Fibroblast of skin of right biceps (primary cell): ENCODE measurements at places on chromosomes 3 and 15.

DNA sequence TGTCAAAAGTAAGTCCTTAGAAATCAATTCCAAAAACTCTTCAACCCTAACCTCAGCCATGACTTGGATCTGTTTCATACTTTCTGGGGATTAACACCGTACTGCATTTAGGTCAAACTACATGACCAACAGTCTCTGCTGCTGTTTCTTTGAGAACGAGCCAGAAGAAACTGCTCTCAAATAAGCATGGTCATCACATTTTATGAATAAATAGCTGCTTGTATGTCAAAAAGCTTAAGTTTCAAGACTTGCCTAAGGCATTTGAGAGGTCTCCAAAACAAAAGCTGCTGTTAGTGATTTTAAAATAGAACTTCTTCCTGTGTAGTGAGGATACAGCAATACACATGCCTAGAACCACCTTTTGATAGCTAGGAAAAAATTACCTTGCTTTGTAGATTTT is 166.3 kb upstream of the CHRM5 start:
- DNase-seq = no peak

- DNase-seq = no peak
Observed at GRCh38 chr15:93308026-93308690, 219.1 kb upstream of the RGMA start.

- DNase-seq = no peak
Observed at GRCh38 chr3:195548987-195549386, 5.9 kb upstream of the PPP1R2 start.

DNA sequence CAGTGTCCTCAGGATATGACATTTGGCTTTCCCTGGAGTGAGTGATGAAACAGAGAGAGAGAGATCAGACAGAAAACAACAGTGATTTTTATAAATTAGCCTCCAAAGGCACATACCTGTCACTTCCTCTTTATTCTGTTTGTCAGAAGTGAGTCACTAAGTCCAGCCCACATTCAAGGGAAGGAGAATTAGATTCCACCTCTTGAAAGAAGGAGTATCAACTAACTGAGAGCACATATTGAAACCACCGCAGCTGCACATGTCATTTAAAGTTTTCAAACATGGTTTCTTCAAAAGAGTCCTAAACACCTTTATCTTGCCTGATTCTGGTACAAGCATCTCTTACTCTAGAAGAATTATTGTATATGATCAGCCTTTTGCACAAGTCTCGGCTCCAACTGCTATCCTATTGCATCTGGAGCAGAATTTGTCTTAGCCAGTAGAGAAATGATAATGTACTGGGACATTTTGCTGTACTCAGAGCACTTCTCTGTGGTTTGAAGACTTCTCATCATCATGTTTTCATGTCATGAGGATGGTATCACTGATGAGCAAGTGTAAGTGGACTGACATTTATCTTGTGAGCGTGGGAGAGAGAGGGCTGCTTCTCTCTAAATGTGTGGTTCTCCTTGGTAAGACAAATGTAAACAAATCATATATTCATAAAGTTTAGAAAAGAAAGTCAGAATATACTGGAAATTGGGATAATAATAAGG is 338.9 kb upstream of the CFAP20DC start:
- DNase-seq = no peak

GRCh38 chr3:126051741-126052140 is 32.2 kb downstream of the SLC41A3 start:
- DNase-seq = no peak

GRCh38 chr3:42694366-42694765 is 8.2 kb downstream of the HHATL start:
- no peak for DNase-seq

- no peak for DNase-seq
Observed at GRCh38 chr3:14225421-14225820, 46.8 kb downstream of the LSM3 start.

DNA sequence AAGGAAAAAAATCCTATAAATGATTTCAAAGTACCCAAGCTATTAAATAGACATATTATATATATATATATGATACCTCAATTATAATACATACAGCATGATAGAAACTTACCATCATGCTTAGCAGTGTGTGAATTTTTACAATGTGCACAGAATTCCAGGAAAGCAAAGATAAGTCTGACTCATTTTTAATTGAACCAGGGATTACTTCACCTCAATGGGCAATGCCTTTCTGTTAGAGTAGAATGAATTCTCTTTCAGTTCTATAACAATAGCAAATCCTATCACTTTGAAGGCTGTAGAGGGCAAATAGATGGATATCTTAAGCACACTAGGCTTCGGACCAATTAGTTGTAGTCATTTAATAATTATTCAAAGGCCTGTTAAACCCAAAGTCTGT is 54.8 kb upstream of the P3H2 start:
- peak; percentile 51 for DNase-seq

- DNase-seq = no peak
Observed at GRCh38 chr3:25823314-25823713, 33.4 kb downstream of the OXSM start.

DNA sequence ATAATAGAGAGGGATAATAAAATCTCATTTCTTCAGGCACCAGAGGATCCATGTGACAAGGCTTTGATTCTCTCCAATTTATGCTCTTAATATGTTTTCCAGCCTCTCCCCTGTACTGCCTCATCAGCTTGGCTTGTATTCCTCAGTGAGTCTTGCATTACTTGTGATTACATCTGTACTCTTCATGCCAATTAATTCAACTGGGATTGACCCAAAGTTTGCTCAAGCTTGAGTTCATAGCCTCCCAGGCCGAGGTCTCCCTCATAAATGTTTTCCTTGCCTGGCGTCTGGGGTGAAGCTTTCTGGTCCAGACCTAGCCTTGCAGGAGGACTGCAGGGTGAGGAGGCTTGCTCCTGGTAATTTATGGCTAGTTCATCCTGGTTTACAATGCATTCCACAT is 146.9 kb downstream of the CHST2 start:
- DNase-seq = no peak

DNA sequence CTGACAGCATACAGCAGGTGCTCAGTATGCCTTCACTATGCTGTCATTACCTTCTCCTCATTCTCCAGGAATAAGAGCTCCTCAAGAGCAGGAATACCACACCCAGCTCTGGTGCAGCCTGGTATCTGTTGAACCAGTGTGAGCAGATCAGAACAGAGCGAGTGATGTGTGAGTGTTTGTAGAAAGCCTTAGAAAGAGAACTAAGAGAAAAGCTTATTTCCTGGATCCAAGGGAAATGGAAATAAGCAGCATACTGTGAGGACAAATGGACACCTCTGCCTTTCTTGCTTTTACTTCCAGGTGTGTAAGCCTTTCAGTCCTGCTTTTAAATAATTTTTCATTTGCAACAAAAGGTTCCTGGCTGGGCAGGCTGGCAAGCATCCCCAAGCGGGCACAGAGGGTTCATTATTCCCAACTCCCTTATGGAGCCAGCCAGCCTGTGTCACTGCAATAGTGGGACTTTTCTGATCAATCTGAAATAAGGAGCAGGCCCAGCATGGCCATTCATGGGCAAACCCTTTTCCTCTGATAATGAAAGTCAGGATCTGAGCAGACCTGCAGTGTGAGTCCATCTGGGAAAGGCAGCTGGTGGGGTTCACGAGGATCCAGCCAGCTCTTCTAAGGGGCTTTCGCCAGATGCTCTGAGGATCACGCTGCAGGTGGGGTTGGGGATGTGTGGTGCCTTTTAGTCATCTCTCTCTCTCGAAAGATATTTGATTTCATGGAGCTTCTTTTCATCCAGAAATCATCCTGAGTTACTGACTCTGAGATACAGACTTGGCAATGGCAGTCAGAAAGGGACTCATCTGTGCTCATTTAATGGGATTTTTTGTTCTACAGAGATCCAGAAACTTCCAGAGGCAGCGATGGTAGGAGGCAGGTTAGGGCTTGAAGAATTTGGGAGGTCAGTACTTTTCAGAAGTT is 594.9 kb upstream of the CFAP20DC start:
- no peak for DNase-seq

DNA sequence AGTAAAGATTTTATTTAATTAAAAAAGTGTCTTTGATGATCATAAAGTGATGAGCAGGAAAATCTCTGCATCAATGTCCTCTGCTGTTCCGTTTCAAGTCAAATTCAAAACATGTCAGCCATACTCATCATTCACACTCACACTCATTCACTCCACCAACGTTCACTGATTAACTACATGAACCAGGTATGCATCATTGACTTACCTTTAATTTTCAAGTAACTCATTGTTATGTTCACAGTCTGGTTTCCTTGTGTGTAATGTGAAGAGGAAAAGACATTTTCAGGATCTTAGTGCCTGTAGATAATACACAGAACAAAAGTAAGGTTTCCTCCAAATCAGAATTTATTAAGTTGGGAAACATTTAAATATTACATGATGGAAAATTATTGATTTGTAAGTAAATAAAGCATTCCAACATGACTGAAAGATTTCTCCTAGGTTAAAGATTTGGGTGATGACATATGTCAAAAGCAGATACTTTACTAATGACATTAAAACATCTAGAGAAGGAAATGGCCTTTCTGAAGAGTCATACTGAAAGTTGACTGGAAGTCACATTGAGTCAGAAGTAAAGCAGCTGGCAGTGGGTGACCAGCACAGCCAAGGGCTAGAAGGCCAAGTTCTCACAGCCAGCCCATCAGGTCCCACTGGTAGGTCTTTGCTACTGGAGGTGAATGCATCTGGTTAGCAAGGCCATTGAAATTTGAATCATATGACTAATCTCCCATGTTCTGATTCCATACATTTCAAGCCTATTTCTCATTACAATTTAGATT is 251.9 kb downstream of the CDIN1 start:
- DNase-seq = peak; percentile 97

DNA sequence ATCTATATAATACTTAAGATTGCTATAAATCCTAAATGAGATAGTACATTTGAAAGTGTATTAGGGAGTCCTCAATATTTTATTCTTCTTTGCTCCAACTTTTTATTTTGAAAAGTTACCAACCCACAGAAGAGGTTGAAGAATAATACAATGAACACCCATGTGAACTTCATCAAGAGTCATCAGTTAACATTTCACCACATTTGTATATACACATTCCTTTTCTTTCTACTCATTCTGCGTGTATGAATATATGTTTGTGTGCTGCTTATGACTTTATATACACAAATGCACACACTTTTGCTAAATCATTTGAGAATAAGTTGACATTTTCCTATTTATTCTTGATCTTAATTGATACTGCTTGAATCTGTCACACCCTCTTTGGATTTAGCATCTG is 193.3 kb upstream of the CGNL1 start:
- DNase-seq = peak; percentile 61

DNA sequence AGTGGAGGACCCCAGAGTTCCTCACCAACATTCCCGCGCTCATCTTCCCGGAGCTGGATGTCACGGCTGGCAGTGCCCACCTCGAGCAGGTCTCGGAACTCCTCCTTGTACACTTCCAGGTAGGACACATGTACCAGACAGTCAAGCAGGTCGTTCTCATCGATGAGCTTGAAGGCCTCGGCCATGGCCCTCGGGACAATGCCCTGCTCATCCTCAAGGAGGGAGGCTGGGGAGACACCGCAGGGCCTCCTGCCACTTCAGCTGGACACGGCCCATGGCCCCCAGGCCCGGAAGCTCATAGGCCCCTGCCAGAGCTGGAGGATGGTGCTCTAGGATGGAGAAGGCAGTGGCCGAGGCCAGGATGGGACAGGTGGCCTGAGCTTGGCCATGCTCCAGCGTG is 5.6 kb downstream of the KIF7 start:
- no peak for DNase-seq

DNA sequence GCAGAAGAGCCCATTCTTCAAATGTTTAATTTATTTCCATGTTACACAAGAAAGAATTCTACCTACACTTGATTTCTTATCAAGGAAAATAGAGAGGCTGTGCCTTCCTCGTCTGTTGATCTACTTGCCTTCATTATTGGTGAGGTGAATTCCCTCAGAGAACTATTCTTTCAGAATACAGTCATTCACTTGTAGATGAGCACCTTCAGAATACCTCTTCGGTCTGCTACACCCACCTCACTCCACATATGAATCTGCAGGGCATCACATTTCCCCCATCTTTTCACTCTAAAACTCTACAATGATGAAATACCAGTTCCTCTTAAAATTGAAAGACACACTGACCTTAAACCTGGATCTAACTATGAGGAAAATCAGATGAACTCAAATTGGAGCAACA is 43.0 kb downstream of the TAFA4 start:
- no peak for DNase-seq

DNA sequence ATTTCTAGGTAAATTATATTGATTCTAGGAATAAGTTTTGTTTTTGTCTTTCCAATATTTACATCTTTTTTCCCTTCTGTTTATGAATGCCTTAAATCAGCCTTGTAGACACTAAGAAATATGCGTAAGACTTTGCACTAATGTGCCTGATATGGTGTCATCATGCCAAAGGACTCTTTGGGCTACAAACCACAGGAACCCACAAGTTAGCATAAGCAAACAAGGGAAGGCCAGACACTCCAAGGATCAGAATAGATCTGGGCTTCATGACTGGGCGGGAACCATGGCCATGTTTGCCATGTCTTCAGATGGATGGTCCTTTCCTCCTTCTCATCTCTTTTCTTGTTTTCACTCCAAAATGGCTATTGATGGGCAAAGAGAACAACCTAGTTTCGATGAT is 242.2 kb upstream of the CHRNA7 start:
- DNase-seq = no peak

GRCh38 chr15:56837273-56837672 is 81.2 kb upstream of the TCF12 start:
- DNase-seq = peak; percentile 78

DNA sequence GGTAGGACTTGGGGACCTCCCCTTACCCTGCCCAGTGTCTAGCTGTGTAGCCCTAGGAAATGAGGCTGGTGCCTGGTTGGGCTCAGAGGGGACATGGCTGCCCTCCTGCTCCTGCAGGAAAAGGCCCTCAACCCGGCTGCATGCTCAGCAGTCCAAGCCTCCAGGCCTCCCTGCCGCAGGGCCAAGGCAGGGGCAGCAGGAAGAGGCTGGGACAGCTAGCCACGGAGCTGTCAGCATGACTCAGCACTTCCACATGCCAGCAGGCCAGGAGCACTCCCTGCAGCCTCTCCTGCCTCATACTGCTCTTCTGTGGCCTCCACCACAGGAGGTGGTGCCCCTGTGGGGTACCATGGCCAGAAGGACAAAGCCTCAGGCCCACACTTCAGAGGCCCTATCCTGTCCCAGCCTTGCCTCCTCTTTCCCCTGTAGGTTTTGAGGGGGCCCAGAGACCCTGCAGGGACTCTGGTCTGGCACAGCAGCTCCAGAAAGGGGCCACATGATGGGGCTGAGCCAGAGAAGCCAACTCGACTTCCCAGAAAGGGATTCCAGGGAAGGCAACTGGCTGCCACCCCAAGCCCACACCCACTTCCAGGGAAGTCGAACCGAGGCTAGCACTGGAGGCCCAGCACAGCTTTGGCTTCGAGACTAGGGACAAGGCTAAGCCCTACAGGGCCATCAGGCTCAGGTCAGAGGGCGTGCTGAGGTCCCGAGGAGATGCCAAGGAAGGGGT is 19.5 kb downstream of the TKT start:
- DNase-seq = peak; percentile 86

DNA sequence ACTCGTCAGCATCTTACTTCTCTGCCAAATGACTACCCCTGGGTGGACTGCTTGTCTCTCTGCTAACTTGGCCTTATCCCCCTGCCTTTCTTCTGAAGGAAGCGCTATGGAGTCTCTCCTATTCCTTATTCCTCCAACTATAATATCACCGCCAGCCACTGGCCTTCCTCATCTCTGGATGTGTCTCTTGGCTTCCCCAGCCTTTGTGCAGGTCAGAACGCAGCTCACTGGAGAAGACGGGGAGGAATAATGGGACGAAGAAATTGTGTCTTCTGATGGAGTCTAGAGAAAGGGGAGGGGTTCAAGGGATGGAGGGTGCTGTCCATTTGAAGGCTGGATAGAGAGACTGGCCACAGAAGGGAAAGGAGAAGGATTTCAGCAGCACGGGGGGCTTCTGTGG is 16.9 kb downstream of the ITGA11 start:
- no peak for DNase-seq

- peak; percentile 78 for DNase-seq
Observed at GRCh38 chr15:81410318-81410753, 36.3 kb upstream of the TMC3 start.
